Left cardiac atrium (tissue), 4 donors: ENCODE measurements at places on chromosomes 4 and X. TPM values are rescaled to one million over a fixed set of nuclear protein-coding genes. Genes with fewer than 3 reads are reported as not detected.

DNA sequence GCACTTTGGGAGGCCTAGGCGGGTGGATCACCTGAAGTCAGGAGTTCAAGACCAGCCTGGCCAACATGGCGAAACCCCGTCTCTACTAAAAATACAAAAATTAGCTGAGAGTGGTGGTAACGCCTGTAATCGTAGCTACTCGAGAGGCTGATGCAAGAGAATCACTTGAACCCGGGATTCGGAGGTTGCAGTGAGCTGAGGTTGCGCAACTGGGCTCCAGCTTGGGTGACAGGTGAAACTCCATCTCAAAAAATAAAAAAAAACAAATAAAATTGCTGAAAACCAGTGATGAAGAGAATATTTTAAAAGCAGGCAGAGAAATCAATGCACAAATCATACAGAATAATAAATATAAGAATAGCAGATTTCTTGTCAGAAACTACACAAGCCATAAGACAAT, 129.3 kb downstream of the SLIT2 start:
- DNase-seq: no peak

ARHGEF38 gene
- total RNA-seq: not detected

DNA sequence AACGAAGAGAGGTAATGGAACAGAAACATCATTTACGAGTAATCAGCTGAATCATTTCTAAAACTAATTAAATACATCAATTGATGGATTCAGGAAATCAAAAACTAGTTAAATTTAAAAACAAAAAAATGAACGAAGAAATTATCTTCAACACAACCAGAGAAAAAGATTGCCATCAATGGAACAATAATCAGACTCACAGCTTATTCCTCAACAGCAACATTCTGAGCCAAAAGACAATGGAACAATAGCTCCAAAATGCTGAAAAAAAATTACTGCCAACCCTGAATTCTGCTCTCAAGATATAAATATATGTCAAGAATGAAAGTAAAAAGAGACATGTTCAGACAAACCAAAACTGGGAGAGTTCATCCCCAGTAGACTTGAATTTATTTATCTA, 65.5 kb upstream of the KLF3 start:
- DNase-seq: no peak

DNA sequence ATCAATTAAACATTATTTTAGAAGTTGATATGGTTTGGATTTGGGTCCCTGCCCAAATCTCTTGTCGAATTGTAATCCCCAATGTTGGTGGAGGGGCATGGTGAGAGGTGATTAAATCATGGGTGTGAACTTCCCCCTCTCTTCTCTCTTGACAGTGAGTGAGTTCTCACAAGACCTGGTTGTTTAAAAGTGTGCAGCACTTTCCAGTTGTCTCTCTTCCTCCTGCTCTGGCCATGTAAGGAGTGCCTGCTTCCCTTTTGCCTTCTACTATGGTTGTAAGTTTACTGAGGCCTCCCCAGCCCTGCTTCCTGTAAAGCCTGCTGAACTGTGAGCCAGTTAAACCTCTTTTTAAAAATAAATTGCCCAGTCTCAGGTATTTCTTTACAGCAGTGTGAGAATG, 141.4 kb downstream of the GALNTL6 start:
- no peak for DNase-seq

VCX gene
- total RNA-seq: not detected

- no peak for DNase-seq
Measured at GRCh38 chr4:155966731-155967395, 13.2 kb upstream of the CTSO start.

- no peak for DNase-seq
Measured at GRCh38 chr4:14596028-14596427, 406.3 kb upstream of the CPEB2 start.

GRCh38 chrX:66076801-66077200, 36.9 kb upstream of the VSIG4 start:
- DNase-seq: no peak

DNA sequence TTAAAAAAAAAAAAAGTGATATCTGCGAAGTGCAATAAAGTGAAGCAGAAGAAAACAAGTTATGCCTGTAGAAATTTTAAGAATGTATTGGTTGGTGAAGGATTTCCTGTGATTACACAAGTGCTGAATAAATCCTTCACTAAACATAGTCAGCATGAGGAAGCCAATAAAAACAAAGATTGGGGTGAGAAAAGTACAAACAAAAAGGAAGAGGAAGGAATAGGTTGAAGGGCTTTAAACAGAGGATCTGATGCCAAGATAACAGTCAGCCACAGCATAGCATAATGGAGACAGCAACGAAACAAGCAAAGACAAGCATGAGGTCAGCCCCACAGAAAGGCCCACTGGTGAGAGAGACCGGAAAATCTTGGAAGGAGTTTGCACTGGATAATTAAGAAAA, 372.2 kb downstream of the ADAM29 start:
- no peak for DNase-seq

- DNase-seq: no peak
Measured at GRCh38 chrX:43836435-43837184, 45.6 kb downstream of the MAOB start.

PLP2 gene
- 97.5 TPM for total RNA-seq

SSX4 gene
- total RNA-seq: not detected

- no peak for DNase-seq
Measured at GRCh38 chrX:14361435-14361834, 167.9 kb upstream of the GLRA2 start.

DNA sequence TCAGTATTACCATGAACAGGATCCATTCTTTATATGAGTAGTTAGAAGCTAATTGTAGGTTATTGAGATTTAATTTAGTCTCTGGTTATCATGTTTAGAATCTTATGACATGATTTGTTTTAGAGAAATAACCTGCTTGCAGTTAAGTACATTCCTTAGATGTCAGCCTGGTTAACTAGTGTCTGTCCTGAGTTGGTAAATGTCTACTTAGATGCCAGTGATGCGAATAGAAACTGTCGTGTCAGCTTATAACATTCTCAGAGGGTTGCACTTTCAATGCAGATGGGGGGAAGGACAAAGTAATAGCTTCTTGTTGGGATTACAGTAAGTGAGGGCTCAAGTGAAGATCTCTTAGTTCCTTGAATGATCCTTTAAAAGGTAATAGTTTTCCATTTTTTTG, 227.8 kb upstream of the SPRY1 start:
- DNase-seq: no peak

- DNase-seq: no peak
Measured at GRCh38 chrX:152635941-152636340, 1.8 kb upstream of the GABRQ start.

GRCh38 chr4:173230062-173230461, 61.5 kb downstream of the GALNT7 start:
- DNase-seq: no peak

DNA sequence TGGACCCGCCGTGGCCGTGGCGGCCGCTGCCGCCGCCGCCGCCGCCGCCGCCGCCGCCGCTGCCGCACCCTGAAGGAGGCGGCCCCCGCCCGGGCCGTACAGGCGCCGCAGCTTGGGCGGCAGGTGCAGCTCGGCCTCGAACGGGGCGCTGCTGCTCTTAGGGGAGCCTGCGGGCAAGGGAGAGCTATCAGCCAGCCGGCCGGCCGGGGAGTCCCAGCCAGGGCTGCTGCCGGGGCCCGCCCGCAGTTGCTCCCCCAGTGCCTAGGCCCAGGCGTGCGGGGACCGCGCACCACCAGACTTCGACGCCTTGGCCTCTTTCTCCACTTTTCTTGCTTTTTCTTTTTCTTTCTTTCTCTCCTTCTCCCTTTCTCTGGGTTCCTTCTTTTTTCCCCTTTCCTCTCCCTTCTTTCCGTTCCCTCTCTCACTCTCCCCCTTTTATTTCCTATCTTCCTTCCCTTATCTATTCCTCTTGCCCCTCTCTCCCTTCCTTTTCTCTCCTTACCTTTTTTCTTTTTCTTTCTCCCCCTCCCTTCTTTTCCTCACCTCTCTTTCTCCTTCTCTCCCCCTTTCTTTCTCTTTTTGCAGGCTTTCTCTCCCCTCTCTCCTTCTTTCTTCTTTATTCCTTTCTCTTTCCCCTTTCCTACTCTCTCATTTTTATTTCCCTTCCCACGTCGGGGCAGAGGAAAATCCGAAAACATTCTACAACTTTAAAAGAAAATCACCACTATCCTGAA, 2.0 kb downstream of the ARX start:
- no peak for DNase-seq

- no peak for DNase-seq
Measured at GRCh38 chr4:40613456-40613855, 16.2 kb downstream of the RBM47 start.

RAB9B gene
- 14.6 TPM for total RNA-seq

DNA sequence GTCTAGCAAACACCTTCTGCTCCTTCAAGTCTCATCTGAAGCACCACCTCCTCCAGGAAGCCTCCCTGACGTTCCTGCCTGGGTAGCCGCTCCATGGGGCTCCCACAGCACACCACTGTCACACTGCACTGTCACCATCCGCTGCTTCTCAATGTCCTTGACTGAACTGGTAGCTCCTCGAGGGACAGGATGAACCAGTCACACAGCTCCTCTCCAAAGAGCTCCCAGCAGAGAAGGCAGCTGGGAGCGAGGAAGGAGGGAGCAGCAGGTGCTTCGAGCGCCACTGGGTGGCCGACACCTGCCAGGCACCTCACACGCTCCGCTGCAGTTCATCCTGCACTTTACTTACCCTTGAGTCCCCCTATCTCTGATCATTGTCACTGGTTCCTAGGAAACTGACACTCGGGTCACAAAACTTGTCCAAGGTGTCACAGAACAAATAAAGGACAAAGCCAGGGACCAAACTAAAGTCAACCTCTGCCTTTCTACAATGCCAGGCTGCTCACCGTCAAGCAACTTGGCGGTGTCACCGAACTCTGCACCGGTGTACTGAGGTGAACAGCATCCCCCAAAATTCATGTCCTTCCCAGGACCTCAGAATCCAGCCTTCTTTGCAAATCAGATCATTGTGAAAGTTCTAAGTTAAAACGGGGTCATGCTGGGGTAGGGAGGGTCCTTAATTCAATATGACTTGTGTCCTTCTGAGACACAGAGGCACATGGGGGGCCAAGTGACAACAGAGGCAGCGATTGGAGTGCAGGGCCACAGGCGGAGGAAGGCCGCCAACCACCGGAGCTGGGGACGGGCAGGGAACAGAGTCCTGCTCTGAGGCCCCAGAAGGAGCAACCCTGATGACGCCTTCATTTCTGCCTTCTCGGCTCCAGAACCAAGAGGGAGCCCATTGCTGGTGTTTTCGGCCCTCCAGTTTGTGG, 5.5 kb upstream of the S100P start:
- DNase-seq: no peak

FAT4 gene
- total RNA-seq: 12.3 TPM

PRR32 gene
- 4.9 TPM for total RNA-seq

- DNase-seq: no peak
Measured at GRCh38 chrX:70455366-70456202, 10.9 kb downstream of the DLG3 start.

- no peak for DNase-seq
Measured at GRCh38 chr4:150348079-150348478, 233.9 kb upstream of the MAB21L2 start.

GRCh38 chrX:96918864-96919263, 35.2 kb downstream of the RPA4 start:
- no peak for DNase-seq

DNA sequence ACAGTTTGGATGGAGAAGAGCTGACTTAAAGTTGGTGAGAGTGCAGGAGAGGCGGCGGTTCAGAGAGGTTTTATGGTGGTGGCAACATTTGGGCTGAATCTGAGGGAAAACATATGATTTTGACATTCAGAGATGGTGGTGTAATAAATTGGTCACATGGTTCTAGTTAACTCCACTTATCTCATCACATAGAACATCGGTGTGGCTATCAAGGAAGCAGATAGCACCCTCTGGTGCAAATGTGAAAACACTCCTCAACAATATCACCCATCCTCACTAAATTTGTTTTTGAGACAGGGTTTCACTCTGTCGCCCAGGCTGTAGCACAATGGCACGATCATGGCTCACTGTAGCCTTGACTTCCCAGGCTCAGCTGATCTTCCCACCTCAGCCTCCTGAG, 28.8 kb downstream of the SUPT20HL2 start:
- no peak for DNase-seq

- no peak for DNase-seq
Measured at GRCh38 chr4:101328063-101328602, 19.2 kb downstream of the PPP3CA start.

- no peak for DNase-seq
Measured at GRCh38 chr4:123083646-123084045, 161.2 kb upstream of the NUDT6 start.

MAGEB1 gene
- not detected for total RNA-seq

DNA sequence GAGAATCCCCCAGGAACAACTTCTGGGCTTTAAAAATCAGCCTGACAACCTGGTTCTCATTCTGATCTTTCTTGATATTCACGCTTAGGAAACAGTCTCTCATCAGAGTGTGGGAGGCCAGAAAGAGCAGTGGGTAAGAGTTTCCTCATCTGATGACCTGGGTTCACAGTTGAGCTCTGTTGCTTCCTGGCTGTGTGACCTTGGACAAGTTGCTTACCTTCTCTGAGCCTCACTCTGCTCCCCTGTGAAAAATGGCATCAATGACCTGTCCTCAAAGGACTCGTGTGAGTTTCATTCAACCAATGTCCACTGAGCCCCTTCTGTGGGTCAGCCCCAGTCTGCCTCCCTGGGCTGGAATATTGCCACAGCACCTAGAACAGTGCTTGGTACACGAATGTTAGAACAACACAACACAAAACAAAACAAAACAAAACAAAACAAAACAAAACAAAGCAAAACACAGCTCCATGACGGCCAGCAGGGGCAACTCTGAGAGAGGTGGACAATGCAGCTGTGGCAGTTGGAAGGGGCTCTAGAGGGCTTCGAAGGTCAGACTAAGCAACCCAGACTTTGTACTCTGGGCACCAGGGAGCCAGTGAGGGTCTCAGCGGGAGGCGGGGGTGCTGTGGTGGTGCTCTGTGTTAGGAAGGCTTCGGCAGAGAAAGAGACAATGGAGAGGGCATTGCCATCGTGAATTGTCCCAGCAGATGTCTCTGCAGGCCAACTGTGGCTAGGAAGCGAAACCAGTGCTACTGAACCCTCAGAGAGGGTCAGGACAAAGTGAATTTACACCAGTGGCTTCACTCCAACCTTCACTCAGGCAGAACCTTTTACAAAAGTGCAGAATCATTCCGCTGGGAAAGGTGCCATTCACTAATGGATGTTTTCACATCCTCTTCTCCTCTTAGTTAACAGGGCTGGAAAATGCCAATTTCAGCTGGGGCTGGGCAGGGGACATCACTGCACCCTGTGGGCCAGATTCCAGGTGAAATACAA, 14.3 kb upstream of the C4orf50 start:
- no peak for DNase-seq

NLRP2B gene
- total RNA-seq: not detected

GRCh38 chr4:61984260-61984909, 784.3 kb downstream of the ADGRL3 start:
- no peak for DNase-seq

GRCh38 chr4:183074288-183074990, 24.6 kb upstream of the WWC2 start:
- DNase-seq: no peak

OPN1MW3 gene
- total RNA-seq: not detected

SMIM43 gene
- total RNA-seq: not detected

PRRG3 gene
- 1.1 TPM for total RNA-seq
